ENCODE measurements at places on chromosomes 13 and 19. TPM values are rescaled to one million over a fixed set of nuclear protein-coding genes. Genes with fewer than 3 reads are reported as not detected.

- H3K36me3 ChIP-seq, result peaks cover 2% of the 10 kb centered on the region
- peaks cover 26% of the 10 kb centered on the region for H3K4me1 ChIP-seq
- no peaks in the 10 kb centered on the region for H3K27me3 ChIP-seq
- H3K27ac ChIP-seq, result no peak overlapping the region
- no peak overlapping the region for H3K4me3 ChIP-seq
These were observed 1.8 kb downstream of the TNFAIP8L1 start for GRCh38 chr19:4641132-4641531.

DNA sequence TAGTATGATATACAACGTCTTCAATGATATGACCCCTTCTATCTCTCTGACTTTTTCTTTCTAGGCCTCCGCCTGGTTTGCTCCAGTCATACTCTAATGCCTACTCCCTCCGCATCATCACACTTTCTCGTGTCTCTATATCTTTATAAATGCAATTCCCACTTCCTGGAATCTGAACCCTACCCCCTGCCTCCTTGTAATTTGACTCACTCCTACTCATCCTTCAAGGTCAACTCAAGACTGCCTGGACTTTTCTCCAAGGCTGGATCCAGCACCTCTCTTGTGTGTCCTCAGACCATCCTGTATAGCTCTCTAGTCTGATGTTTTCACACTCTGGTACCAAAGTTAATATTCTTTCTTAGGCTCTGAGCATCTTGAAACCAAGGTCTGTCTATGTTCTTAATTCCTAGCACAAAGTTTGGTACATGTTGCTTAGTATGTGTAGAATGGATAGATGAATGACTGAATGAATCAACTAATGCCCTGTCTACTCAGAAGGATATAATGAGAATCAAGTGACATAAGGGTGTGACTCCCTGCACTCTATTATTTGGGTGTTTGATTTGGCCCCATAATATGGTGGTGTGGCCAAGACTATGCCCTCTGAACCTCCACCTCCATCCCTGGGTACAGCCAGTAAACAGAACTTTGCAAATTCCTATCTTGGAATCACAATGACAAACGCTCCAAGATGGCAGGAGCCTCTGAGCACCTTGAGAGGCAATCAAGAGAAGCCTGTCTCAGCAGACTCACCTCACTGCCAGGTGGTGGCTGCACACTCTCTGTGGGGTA is 74.3 kb upstream of the SERP2 start:
- H3K4me1 ChIP-seq, result peaks cover 27% of the 10 kb centered on the region
- peaks cover 28% of the 10 kb centered on the region for H3K27me3 ChIP-seq
- no peak for DNase-seq
- peaks cover 9% of the 10 kb centered on the region for H3K36me3 ChIP-seq
- no peak overlapping the region for H3K4me3 ChIP-seq
- no peak overlapping the region for H3K27ac ChIP-seq

DNA sequence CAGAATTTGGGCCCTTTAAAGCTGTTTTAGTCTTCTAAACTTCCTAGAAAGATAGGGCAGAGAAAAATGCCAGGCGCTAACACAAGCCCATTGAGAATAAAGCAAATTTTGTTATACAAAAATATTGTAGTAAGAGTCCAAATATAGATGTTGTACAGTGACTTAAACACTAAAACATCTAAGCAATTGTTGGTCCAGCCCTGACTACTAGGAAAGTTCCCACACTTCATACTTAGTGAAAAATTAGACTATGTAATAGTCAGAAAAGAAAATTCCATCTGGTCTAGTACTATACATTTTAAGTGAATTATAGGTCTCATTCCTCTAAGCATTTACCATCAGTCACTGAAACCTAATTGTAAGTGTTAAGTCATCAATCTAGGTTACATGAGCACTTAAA is 1518.3 kb upstream of the SLC10A2 start:
- no peaks in the 10 kb centered on the region for H3K36me3 ChIP-seq
- DNase-seq, result no peak
- H3K27me3 ChIP-seq, result no peaks in the 10 kb centered on the region

DNA sequence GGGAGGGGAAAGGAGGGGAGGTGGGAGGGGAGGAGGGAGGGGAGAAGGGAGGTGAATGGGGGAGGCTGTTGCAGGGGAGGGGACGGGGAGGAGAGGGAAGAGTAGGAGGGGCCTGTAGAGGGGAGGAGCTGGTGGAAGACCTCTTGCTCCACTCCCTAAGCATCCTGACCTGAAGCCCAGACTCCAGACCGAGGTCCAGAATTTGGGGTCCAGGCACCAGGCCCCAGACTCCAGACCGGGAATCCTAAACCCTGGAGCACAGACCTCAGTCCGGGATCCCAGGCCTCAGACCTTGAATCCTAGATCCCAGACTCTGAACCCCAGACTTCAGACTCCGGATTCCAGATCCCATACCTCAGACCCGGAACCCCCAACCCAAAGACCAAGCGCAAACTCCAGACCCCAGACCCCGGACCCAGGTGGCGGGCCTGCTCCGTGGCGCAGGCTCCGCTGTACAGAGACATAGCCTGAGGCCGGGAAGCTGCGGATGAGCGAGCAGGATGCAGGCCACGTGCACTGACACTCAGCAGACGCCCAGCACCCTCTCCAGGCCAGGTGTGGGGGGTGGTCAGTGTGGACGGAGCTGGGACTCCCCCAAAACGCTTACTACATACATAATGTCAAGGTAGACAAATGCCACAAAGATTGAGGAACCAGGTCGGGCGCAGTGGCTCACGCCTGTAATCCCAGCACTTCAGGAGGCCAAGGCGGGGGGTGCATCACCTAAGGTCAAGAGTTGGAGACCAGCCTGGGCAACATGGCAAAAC is 710 bp upstream of the BTBD2 start:
- no peak overlapping the region for H3K27ac ChIP-seq
- H3K4me1 ChIP-seq, result peaks cover 9% of the 10 kb centered on the region

GRCh38 chr19:5984600-5984999 is 6.7 kb upstream of the RANBP3 start:
- peaks cover 60% of the 10 kb centered on the region for H3K4me1 ChIP-seq
- peak overlapping the region; percentile 7 for H3K27ac ChIP-seq
- no peaks in the 10 kb centered on the region for H3K27me3 ChIP-seq
- DNase-seq, result no peak

- DNase-seq, result no peak
- no peak overlapping the region for H3K27ac ChIP-seq
- H3K36me3 ChIP-seq, result no peaks in the 10 kb centered on the region
- H3K4me3 ChIP-seq, result no peak overlapping the region
- H3K4me1 ChIP-seq, result no peaks in the 10 kb centered on the region
These were observed 45.4 kb upstream of the MYCBP2 start for GRCh38 chr13:77372275-77372674.

- H3K4me3 ChIP-seq, result no peak overlapping the region
- H3K36me3 ChIP-seq, result no peaks in the 10 kb centered on the region
- H3K27me3 ChIP-seq, result no peaks in the 10 kb centered on the region
- no peak for DNase-seq
These were observed 10.2 kb downstream of the ANGPTL4 start for GRCh38 chr19:8373867-8374813.

DNA sequence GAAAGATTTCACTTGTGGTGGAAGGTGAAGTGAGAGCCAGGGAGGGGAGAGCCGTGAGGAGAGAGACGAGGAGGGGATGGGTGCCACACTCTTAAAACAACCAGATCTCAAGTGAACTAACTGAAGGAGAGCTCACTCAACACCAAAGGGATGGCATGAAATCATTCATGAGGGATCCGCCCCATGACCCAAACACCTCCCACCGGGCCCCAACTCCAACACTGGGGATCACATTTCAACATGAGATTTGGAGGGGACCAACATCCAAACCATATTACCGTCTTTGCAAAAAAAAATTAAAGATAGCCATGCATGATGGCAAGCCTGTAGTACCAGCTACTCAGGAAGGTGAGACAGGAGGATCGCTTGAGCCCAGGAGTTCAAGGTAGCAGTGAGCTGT is 34.9 kb upstream of the POP4 start:
- peaks cover 3% of the 10 kb centered on the region for H3K4me1 ChIP-seq
- no peak overlapping the region for H3K4me3 ChIP-seq
- H3K27ac ChIP-seq, result no peak overlapping the region

- H3K4me3 ChIP-seq, result no peak overlapping the region
- peaks cover 29% of the 10 kb centered on the region for H3K4me1 ChIP-seq
- DNase-seq, result peak; percentile 53
These were observed 148.0 kb downstream of the FOXO1 start for GRCh38 chr13:40518481-40518882.

DNA sequence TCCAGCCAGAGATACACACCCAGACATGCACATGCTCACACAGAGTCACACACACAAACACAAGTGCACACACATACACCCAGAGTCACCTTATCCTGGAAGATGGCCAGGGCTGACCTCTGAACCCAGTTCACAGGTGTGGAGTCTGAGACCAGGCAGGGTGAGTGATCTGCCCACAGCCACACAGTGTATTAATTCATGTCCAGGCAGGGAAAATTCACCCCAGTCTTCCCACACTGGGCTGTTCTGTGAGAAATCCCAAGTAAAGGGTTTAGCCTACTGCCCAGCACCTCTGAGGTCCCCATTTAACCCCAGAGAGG is 2.0 kb downstream of the POU2F2 start:
- peaks cover 52% of the 10 kb centered on the region for H3K4me1 ChIP-seq
- DNase-seq, result no peak
- H3K27me3 ChIP-seq, result no peaks in the 10 kb centered on the region
- H3K4me3 ChIP-seq, result no peak overlapping the region
- H3K27ac ChIP-seq, result no peak overlapping the region

DNA sequence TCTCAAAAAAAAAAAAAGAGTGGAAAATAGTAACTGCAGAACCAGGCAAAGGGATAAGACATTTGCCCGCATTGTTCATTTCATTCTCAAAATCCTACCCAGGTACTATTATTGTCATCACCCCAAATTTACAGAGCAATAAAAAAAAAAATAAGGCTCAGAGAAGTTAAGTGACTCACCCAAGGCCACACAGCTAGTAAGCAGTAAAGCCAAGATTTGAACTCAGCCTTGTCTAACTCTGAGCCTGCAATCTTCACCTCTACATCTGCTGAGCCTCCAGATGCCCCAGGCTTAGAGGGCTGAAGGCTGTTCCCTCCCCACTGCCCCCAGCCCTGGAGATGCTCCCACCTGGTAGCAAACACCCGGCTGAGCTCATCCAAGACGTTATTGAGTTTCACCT is 61.0 kb downstream of the UNC13A start:
- no peak for DNase-seq
- H3K27me3 ChIP-seq, result no peaks in the 10 kb centered on the region
- H3K36me3 ChIP-seq, result no peaks in the 10 kb centered on the region
- peaks cover 8% of the 10 kb centered on the region for H3K4me1 ChIP-seq
- no peak overlapping the region for H3K4me3 ChIP-seq

- H3K27ac ChIP-seq, result no peak overlapping the region
- H3K4me3 ChIP-seq, result no peak overlapping the region
- no peak for DNase-seq
- H3K27me3 ChIP-seq, result peaks cover 21% of the 10 kb centered on the region
- H3K4me1 ChIP-seq, result no peaks in the 10 kb centered on the region
These were observed 244.2 kb upstream of the SOX21 start for GRCh38 chr13:94956417-94957110.

Gene TEX29
- 0.40 TPM for total RNA-seq

Gene FFAR3
- not detected for total RNA-seq

Gene SRRM5
- total RNA-seq, result 0.79 TPM

Gene KISS1R
- 1.1 TPM for total RNA-seq

Gene ASF1B
- total RNA-seq, result 117 TPM

Gene PEPD
- 14.9 TPM for total RNA-seq

Gene ZNF154
- 4.0 TPM for total RNA-seq

Gene KIR2DL1
- 0.47 TPM for total RNA-seq
